ENCODE measurements at places on chromosomes 6 and 20.

GRCh38 chr6:90109141-90109540, 187.5 kb downstream of the BACH2 start:
- no peak for DNase-seq

- no peak for DNase-seq
These were observed 310.3 kb downstream of the THBS2 start for GRCh38 chr6:168943231-168943905.

GRCh38 chr6:80182308-80182707, 75.8 kb downstream of the BCKDHB start:
- DNase-seq, result no peak

- DNase-seq, result no peak
These were observed 13.2 kb upstream of the OSER1 start for GRCh38 chr20:44223721-44224120.

GRCh38 chr20:10710991-10711775, 37.4 kb upstream of the JAG1 start:
- DNase-seq, result no peak

GRCh38 chr20:52619101-52619500, 353.1 kb upstream of the TSHZ2 start:
- DNase-seq, result no peak

- no peak for DNase-seq
These were observed 126.1 kb downstream of the OR2B2 start for GRCh38 chr6:27786048-27786447.

- peak; percentile 52 for DNase-seq
These were observed 17.6 kb downstream of the NOL4L start for GRCh38 chr20:32567384-32568178.
